ENCODE measurements at places on chromosomes 3 and 15.

GRCh38 chr3:64417816-64418215, 192.6 kb upstream of the PRICKLE2 start:
- no peak for DNase-seq

GRCh38 chr15:63010920-63011693, 31.4 kb upstream of the TPM1 start:
- no peak for DNase-seq

DNA sequence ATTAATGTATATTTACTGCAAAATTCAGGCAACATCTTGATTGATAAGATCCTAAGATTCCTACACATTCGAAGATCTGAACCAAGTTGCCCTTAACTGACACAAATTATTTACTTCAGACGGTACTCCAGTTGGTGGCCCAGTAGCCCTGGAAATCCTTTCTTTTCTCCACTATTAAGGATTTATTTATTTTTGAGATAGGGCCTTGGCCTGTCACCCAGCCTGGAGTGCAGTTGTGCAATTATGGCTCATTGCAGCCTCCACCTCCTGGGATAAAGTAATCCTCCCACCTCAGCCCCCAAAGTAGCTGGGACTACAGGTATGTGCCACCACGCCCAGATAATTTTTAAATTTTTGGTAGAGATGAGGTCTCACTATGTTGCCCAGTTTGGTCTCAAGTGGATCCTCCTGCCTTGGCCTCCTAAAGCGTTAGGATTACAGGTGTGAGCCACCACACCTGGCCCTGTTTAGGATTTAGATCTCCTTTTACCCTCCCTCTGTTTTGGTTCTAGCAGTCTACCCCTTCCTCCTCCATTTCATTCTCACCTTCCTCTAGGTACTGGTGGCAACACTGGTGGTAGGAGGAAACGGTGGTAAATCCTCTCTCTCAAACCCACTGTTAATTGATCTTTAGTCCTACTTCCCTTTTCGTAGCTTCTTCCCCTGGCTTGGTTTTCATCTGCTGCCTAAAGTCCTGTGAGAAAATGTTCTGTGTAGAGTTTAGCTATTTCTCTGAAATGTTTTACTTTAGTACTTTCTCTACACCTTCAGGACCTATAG, 12.7 kb upstream of the ZNF609 start:
- DNase-seq = peak; percentile 29

- no peak for DNase-seq
Observed at GRCh38 chr3:164458986-164459385, 619.3 kb downstream of the SI start.

- no peak for DNase-seq
Observed at GRCh38 chr3:110738531-110738930, 333.1 kb upstream of the NECTIN3 start.

GRCh38 chr3:42118762-42119361, 27.7 kb downstream of the TRAK1 start:
- peak; percentile 52 for DNase-seq

DNA sequence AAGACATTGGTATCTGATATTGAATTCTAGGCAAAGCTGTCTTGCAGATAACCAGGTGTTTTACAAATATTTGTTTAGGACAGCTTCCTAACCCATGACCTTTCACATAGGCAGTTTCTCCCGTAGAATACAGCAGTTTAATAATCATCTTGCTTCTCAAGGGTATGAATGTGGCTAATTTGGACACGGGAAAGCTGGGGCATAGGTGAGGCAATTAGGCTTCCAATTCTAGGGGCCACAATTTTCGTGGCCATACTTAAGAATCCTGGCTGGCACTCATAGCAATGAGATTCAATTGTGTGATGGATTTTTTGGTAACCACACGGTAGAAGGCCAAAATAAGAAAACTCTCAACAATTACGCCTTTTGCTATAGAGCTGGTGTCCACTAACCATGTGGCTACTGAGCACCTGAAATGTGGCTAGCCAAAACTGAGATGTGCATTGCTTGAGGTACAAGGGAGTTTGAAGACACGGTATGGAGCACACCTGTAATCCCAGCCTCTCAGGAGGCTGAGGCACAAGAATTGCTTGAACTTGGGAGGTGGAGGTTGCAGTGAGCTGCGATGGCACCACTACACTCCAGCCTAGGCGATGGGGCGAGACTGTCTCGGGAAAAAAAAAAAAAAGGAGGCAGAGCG, 34.4 kb downstream of the TFRC start:
- peak; percentile 38 for DNase-seq

- no peak for DNase-seq
Observed at GRCh38 chr3:172911142-172911541, 160.6 kb downstream of the ECT2 start.

DNA sequence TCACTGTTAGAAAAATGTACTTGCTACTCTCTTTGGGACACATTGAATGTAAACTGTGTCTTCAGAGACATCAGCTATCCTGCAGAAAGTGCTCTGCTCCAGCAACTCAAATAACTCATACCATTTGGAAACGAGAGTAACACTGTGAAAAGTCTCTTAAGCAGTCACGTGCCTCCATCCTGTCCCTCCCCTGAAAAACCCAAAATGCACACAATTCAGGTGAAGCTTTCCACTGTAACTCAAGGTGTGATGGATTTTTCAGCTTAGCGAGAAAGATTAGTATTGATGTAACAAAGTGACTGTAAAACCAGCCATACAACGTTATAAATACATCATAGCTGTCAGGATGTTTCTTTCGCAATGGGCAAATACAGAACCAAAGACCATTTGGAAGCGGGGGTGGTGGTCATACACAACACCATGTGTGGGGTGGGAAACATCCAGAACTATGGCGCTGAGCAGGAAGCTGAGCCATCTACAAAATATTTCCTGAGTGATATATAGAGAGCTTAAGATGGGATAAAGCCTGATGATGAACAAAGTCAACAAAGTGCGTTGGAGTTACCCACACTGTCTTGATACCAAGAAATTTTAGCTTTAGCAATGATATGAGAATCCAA, 332.3 kb downstream of the FOXP1 start:
- DNase-seq = no peak

GRCh38 chr3:50251220-50251619, 15.2 kb downstream of the GNAI2 start:
- DNase-seq = no peak

DNA sequence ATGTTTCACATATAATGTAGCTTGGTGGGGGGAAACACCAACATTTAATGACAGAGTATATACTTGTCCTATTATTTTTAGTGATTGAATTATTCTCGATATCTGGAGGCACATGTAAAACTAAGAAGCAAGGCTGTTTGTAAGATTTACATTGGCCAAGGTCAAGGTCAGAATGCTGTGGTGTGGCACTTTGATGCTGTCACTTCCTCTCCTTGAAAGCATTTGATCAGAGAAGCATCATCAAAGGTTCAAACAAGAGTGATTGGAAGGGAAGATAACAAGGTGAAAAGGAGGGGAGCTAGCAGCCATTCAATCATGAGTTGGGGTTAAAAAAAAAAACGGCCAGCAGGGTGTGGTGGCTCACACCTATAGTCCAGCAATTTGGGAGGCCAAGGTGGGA, 26.4 kb downstream of the RTF1 start:
- no peak for DNase-seq

GRCh38 chr3:141070727-141071357, 19.7 kb downstream of the SPSB4 start:
- no peak for DNase-seq

DNA sequence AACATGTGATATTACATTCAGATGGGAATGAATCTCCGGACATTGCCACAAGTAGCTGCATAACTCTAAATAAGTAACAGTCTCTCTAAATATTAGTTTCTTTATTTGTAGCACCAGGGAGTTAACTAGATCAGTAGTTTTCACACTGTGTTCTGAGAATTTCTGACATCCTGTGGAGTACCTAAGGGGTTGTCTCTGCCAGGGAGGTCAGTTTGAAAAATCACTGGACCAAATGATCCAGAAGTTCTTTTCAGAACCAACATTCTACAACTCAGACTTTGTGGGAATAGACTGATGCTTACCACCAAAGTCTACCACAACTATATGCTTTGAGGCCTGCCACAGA, 9.0 kb upstream of the ILDR1 start:
- peak; percentile 47 for DNase-seq

GRCh38 chr3:158272081-158272480, 162.2 kb downstream of the RSRC1 start:
- no peak for DNase-seq

DNA sequence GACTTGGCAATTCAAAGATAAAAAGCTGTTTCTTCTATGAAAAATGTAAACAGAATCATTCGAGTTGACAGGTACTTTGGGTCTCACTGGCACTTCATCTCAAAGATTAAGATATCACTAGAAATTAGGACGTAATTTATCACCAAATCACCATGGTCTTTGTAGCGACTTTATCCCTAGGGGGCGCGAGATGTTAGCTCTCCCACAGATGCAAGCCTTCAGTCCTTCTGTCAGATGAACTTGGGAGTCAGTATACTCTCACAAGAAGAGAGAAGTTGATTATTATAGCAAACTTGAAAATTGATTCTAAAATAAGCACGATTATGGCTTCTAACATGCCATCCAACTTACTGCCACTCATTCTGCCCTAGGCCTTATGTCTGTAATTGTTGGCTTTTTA, 150.3 kb downstream of the ALCAM start:
- DNase-seq = peak; percentile 16

DNA sequence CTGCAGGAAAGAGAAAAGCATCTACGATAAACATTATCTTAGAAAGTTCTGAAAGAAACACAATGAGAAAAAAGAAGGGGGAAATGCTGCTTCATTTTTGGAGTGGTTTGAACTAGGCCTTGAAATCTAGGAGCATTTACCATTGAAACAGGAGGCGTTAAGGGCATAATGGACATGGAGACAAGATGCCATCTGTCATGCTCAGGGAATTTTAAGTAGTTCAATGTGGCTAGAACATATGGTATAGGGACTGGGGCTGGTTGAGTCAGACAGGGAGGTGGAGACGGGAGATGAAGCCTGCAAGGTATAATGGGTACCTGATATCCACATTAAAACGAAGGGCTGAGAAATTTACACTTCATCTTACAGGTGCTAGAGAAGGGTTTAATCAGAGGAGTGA, 10.4 kb upstream of the PLAAT1 start:
- no peak for DNase-seq

DNA sequence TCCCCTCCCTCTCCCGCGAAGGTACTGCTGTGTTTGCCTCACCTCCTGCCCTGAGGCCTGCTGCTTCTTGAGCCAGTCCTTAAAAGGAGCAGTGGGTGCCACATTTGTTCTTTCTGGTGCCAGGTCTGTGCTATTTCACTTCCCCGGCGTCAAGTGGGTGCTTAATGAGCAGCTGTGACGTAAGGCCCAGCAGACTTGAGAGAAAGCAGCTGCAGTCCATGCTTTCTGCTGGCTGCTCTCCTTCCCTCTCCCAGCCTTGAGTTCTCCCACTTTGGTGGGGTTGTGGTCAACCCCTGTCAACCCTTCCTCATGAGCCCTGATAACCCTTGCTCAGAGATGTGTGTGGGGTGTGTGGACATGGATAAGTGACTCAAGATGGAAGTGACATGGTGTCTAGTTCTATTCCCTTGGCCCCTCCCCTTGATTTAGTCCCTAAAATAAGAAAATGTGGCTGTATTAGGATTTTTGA, 6.9 kb downstream of the INAFM2 start:
- DNase-seq = peak; percentile 55

GRCh38 chr3:41018855-41019254, 180.4 kb upstream of the CTNNB1 start:
- no peak for DNase-seq

DNA sequence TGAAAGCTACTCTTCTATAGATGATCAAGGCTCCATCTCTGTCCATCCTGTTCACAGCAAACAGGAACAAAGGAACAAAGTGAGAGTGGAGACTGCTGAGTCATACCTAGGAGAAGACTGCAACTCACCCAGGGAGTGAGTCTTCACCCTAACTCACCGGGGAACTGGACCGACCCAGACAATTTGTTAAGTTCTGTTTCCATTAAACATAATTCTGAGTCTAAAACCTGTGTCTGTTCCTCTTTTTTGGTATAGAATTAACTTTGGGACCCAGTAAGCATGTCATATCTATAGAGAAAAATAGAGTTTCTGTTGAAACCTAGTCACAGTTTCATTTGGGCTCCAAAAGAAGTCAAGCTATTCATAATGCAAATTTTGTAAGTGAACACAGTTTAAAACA, 21.6 kb downstream of the CCDC80 start:
- peak; percentile 21 for DNase-seq

DNA sequence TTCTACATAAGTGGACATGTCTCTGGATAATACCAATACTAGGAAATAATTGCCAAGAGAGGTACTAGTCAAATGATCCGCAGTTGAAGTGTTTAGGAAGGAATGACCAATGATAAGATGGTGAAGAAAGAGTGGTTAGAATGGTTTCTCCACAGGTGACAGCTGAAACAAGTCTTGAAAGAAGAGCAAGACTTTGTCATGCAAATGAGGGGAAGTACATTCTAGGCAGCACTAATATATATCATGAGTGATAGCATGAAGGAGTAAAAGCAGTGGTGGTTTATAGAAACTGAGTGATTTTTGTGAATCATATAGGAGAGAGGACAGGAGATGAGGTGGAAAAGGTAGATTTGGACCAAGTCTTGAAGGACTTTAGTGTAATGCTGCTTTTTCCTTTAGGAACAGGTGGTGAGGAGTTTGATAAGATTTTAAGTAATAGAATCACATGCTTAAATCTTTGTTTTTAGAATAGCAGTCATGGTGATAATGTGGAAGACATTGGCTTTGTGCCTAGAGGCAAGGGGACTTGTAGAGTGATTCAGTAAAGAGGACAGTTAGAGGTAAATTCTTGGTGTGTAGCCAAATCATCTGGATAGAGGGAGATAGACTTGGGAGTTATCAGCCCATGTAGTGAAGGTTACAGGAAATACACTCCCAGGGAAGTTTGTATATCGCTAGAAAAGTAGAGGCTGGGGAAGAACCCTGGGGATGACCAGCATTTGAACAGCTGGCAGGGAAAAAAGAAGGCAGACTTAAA, 31.9 kb downstream of the SLMAP start:
- peak; percentile 61 for DNase-seq

DNA sequence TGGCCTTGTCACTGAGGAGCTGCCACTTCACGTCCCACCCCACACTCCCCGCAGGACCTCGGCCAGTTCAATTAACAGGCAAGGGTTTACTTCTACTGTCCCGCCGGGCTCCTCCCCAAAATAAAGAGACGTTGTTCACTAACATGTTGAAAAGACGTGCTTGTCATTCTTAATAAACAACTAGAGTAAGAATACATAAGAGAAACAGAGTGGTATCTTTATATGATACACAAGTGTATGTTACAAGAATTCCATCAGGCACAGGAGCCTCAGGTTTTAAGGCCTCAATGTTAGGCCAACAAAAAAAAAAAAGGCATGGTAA, 326 bp upstream of the IMPDH2 start:
- DNase-seq = no peak

- DNase-seq = no peak
Observed at GRCh38 chr3:65398953-65399352, 639.8 kb downstream of the MAGI1 start.

DNA sequence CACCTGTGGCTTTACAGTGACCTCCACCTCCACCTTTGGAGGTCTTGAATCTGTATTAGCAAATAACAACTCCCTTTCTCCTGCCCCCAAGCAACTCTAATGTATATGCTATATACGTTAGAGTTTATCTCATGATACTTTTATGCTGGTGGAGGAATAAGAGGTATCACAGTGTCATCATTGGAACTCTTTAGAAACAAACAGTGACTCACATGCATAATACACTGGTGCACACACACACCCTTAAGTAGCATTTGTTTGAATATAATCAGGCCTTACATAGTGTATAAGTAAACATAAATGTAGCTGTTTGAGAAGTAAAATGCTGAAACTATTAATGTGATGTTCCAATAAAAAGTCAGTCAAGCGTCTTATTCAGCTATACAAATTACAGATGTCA, 280.2 kb upstream of the C2CD4B start:
- DNase-seq = no peak

GRCh38 chr3:115885621-115886020, 262.3 kb downstream of the GAP43 start:
- DNase-seq = peak; percentile 11

Measured in OCI-M1 (cell line).